ENCODE measurements at places on chromosomes 4 and X. TPM values are rescaled to one million over a fixed set of nuclear protein-coding genes. Genes with fewer than 3 reads are reported as not detected.

ZMAT1 gene
- 0.60 TPM for total RNA-seq

FSTL5 gene
- total RNA-seq = not detected

SATL1 gene
- not detected for total RNA-seq

HPGDS gene
- total RNA-seq = not detected

MAPK10 gene
- 0.07 TPM for total RNA-seq

KLKB1 gene
- not detected for total RNA-seq

CDKL5 gene
- total RNA-seq = 1.9 TPM

SLC10A4 gene
- not detected for total RNA-seq

GAGE12F gene
- not detected for total RNA-seq

TAF9B gene
- total RNA-seq = 24.3 TPM

MSX1 gene
- 21.0 TPM for total RNA-seq

BTK gene
- total RNA-seq = not detected

PRMT9 gene
- 6.6 TPM for total RNA-seq

XAGE1A gene
- total RNA-seq = not detected

ADRA2C gene
- not detected for total RNA-seq

CCKAR gene
- not detected for total RNA-seq

KLF8 gene
- total RNA-seq = 1.4 TPM

GPR82 gene
- not detected for total RNA-seq
